ENCODE measurements at places on chromosomes 2 and 18.

- no peak for DNase-seq
These were observed 240.4 kb downstream of the HAUS1 start for GRCh38 chr18:46344416-46345180.

DNA sequence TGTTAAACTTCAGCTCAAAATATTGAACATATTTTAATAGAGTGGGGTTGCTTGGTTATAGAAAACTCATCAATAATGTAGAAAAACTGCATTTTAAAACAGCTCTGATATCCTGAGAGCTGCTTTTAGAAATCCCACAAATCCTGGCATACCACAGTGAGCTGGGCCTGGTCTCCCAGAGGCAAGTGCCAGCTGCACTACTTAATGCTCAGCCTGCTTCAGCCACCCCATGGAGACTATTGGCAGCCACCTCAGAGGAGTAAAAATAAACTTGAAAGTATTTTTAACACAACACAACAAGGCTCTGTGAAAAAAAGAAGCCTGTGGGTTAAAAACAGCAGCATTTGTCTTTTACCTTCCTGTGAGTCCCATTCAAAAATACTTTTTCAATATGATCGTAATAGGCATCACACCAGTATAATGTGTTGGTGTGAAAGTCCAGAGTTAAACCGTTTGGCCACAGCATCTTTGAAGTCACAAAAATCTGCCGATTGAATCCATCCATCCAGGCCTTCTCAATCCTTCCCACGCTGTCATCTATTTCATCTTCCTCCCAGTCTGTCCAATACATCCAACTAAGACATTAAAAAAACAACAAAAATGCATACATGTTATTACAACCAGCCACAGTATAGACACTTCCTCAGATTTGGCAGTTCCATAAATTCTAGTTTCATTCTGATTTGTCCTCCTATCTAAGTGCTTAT is 1115.3 kb downstream of the LRP1B start:
- DNase-seq, result no peak

DNA sequence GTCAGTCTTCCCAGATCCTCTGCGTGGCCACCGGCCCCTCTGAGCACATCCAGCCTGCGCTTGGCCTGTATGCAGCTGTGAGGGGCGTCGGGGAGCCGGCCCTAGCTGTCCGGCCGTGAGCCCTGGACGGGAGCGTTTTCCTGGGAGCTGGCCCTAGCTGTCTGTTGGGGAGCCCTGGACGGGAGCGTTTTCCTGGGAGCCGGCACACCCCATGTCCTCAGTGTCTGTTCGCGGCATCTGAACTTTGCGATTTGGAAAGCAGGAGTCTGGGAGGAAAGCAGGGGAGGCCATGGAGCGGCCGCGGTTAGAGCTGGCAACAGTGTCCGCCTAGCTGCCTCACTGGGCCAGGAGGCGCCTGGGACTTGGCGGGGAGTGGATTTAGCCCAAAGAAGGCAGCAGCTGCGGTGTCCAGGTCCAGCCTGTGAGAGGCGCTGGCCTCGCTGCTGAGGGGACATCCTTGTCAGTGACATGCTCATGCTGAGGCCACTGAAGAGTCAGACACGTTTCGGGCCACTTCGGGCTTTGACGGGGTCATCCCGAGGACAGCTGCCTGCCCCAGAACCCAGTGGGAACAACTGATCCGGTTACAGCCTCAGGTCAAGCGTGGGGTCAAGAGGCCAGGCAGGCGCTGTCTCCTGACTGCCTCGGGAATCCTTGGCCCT is 75.8 kb downstream of the KCNG2 start:
- DNase-seq, result no peak

GRCh38 chr2:109680523-109681297 is 66.5 kb downstream of the SOWAHC start:
- no peak for DNase-seq

DNA sequence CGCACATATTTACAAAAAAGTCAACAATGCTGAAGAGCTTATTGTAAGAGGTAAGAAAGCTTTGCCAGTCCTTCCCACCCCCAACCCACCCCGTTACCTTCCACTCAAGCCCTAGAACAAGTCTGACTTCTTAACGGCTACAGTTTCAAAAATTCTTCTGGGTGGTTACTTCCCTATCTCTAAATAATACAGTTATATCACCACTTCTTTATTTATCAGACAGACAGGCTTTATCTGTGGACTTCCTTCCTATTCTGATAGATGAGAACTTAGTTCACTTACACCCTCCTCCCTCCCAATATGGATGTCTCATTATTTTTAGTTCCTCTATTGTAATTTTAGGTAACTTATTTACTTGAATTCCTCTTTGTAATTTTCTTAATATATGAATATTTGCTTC is 26.7 kb upstream of the ACTR3 start:
- no peak for DNase-seq

GRCh38 chr2:128502200-128502599 is 183.5 kb upstream of the HS6ST1 start:
- DNase-seq, result no peak

- DNase-seq, result no peak
These were observed 113.2 kb upstream of the SATB2 start for GRCh38 chr2:199570934-199571333.

GRCh38 chr18:10121028-10121427 is 207.2 kb downstream of the VAPA start:
- no peak for DNase-seq

DNA sequence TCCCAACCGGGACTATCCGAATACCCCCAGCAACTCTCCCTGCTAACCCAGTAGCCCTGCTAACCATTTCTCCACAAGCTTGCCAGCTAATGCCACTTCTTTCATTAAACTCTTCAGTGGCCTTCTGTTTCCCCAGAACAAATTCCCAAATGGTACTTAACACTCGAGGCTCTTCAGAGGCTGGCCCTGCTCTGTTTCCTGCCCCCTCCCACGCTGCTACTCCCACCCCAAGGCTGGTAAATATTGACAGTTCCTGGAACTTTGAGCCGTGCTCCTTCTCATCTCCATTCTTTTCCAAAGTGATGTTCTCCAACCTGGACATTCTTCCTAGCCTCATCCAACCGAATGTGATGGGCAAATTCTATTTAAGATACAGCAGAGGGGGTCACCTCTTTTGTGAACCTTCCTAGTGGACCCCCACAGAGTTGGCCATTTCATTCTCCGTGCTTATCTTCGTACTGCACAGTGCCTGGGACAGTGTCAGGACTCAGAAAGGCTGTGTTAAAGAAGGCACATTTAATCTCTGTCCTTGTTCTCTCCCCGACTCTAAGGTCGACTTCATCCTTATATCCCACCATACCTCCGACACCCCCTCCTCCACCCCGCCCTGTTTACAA is 3.2 kb upstream of the KIDINS220 start:
- DNase-seq, result no peak

- DNase-seq, result no peak
These were observed 342.9 kb downstream of the LRATD1 start for GRCh38 chr2:14975381-14975780.

DNA sequence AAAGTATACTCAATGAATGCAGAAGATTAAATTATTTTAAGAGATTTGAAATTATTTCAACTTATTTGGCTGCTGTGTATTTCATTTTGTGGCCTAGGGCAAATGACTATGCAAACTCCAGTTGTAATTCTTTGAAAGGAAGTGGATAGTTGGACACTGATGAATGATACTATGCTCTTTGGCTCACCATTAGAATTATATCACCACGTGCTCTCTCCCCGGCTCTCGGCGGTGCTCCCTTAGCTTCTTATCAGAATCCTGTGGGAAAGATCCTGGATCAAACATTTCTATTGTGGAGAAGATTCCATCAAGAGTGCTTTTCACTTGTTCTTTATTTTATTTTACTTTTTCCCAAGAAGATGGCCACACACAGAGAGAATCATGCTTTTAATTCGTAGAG is 55.2 kb downstream of the ADCYAP1 start:
- no peak for DNase-seq

- DNase-seq, result no peak
These were observed 5.4 kb upstream of the CPS1 start for GRCh38 chr2:210551001-210551400.

- DNase-seq, result peak; percentile 24
These were observed 1.2 kb upstream of the CABLES1 start for GRCh38 chr18:23133860-23134779.

- DNase-seq, result no peak
These were observed 46.7 kb downstream of the DGKD start for GRCh38 chr2:233400961-233401360.

DNA sequence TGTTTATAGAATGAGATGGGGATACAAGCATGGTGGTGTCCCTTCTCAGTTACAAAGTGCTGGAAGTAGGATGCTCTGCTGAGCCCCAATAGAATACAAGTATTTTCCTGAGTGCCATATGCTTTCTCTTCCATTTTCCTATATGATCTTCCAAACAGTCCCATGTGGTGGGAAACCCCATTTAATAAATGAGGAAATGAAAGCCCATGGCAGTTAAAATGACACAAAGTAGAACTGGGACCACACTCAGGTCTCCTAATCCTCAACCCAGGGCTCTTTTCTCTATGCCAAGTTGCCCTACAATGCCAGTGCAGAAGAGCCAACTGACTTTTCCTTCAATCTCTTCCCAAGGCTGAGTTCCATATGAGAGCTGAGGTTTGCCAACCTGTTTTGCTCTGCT is 210.2 kb upstream of the FBXO11 start:
- no peak for DNase-seq

GRCh38 chr2:190856985-190857384 is 23.6 kb upstream of the GLS start:
- no peak for DNase-seq

DNA sequence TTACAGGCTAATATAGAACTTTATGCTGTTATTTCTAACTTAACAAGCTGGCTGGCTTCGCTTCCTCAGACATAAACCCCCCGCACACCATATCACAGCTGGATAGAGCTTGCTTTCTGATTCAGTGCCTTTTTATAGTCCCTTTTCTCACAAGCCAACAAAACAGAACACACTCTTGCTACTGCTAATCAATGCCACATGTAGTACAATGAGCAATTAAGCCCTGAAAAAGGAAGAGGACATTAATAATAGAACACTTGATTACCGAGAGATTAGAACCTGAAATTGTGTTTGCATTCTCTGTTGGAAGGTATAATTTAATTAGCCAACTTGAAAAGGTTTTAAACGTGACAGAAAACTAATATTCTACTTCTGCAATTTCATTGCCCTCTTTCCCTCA is 267.7 kb upstream of the CYRIA start:
- DNase-seq, result no peak

DNA sequence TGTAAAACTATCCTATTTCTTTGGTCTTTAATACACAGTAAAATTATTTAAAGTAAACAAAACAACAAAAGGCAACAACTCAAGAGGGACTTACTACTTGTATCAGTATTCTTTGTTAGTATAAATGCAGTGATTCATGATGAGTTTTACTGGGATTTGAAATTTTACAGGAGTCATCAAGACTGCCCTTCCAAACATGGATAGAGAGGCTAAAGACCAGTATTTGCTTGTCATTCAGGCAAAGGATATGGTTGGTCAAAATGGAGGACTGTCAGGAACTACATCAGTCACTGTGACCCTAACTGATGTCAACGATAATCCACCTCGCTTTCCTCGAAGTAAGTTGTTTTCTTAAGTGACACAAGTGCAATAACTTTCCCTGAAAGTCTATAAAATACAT is 71.1 kb downstream of the CDH7 start:
- DNase-seq, result no peak

GRCh38 chr18:13566941-13567746 is 159.2 kb downstream of the FAM210A start:
- DNase-seq, result peak; percentile 32

DNA sequence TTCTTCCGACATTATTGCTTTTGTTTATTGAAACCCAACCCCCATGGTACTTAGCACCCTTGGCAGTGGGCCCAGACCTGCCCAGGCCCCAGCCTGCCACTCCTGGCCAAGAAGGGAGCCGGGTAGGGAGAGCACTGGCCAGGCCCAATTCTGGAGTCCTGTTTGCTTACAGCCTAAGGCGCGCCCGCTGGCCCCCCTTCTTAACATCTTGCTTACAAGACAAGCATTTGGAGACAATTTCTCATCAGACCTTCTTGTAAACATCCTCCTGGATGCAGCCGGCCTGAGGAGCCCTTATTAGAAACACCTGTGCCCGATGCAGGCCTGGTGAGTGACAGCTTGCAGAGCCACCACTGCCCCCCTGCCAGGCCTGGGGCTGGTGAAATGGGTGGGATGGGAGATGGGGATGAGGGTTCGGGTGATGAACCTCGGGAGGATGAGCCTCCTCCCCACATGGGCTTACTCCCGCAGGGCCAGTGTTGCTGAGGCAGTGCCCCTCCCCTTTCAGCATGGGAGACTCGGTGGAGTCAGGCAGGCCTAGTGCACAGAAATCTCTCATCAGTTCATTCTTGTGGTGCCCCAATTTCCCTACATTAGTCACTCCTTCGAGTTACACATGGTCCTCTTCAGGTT is 217.5 kb downstream of the CYP26B1 start:
- DNase-seq, result no peak

DNA sequence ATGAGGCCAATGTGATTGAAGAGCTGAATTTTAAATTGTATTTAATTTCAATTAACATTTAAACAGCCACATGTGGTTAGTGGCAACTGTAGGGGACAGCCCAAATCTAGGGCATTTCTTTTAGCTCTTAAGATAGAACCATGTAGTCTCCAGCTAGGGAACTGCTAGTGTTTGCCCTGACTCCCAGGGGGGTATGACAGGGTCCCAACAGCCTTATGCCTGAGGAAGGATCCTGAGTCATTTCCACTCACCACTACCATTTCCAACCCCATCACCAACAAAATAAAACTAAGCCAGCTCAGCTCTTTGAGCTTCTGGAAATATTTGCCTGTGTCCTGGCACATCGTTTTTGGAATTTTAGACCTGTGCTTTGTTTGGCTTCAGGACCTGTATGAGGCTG is 13.7 kb upstream of the GMCL1 start:
- DNase-seq, result no peak

GRCh38 chr2:240956935-240957655 is 41.3 kb upstream of the SNED1 start:
- no peak for DNase-seq

DNA sequence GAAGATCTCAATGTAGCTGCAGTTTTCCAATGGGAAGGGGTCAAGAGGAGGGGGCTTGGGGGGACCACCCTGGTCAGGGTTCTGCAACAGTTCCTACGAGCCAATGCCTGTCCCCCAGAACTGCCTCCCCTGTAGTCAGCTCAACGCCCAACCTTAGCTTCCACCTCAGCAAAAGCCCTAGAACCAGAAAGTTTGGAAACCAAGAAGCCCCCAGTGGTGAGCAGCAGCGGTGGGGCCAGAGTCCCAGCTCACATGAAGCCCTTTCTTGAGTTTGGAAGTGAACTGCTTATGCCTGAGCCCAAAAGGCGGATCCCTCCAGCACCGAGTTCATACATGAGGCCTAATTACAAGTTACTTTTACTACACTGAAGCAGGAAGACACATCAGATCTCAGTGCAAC is 162.4 kb downstream of the HDAC4 start:
- no peak for DNase-seq

GRCh38 chr2:230796280-230796862 is 68.4 kb upstream of the ITM2C start:
- no peak for DNase-seq

GRCh38 chr18:9898792-9899549 is 13.2 kb downstream of the TXNDC2 start:
- no peak for DNase-seq

GRCh38 chr2:153213022-153213421 is 265.5 kb downstream of the RPRM start:
- DNase-seq, result no peak

- no peak for DNase-seq
These were observed 104.3 kb downstream of the CSRNP3 start for GRCh38 chr2:165573534-165574461.
